Tibial artery (tissue), 4 donors: ENCODE measurements at places on chromosomes 2 and 18.

GRCh38 chr2:216149741-216150140, 40.6 kb downstream of the XRCC5 start:
- DNase-seq, result no peak

- no peak for DNase-seq
These were observed 20.9 kb upstream of the ROCK2 start for GRCh38 chr2:11365096-11365879.

GRCh38 chr2:20917287-20917660, 94.4 kb upstream of the LDAH start:
- no peak for DNase-seq

GRCh38 chr18:13558790-13559189, 167.6 kb downstream of the FAM210A start:
- DNase-seq, result no peak

- no peak for DNase-seq
These were observed 633.2 kb upstream of the PKDCC start for GRCh38 chr2:41414486-41415230.

DNA sequence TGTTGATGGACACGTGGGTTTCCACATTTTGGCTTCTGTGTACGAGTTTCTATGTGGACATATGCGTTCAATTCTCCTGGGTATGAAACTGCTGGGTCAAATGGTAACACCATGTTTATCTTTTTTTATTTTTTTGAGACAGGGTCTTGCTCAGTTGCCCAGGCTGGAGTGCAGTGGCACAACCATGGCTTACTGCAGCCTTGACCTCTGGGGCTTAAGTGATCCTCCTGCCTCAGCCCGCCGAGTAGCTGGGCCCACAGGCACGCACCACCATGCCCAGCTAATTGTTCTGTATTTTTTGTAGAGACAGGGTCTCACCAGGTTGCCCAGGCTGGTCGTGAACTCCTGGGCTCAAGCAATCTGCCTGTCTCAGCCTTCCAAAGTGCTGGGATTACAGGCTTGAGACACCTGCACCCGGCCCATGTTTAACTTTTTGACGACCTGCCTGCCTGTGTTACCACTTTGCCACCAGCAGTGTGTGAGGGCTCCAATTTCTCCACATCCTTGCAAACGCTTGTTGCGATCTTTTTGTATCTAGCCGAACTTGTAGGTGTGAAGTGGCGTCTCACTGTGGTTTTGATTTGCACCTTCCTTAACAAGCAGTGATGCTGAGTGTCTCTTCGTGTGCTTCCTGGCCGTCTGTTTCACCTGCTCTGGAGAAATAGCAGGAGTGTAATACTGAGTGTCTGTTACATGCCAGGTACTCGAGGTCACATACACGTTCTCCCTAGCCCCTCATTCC, 6.9 kb downstream of the HSBP1L1 start:
- peak; percentile 21 for DNase-seq

GRCh38 chr18:58402951-58403702, 225.8 kb downstream of the ALPK2 start:
- DNase-seq, result peak; percentile 42

DNA sequence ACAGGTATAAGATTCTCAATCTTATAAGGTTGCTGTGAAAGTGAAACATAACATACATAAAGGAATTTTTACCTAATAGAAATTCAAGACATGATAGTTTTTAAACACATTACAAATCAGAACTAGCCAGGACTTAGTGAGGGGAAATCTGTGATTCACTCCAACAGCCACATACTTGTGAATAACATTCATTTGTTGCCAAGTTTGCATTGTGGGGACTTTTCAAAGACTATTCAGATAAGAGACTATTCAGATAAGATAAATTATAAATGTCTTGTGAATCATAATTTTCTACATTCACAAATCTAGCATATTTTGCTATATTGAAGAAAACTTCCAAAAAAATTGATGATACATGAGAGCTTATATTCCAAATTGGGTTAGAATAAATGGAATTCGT, 345.3 kb upstream of the CDH20 start:
- no peak for DNase-seq

DNA sequence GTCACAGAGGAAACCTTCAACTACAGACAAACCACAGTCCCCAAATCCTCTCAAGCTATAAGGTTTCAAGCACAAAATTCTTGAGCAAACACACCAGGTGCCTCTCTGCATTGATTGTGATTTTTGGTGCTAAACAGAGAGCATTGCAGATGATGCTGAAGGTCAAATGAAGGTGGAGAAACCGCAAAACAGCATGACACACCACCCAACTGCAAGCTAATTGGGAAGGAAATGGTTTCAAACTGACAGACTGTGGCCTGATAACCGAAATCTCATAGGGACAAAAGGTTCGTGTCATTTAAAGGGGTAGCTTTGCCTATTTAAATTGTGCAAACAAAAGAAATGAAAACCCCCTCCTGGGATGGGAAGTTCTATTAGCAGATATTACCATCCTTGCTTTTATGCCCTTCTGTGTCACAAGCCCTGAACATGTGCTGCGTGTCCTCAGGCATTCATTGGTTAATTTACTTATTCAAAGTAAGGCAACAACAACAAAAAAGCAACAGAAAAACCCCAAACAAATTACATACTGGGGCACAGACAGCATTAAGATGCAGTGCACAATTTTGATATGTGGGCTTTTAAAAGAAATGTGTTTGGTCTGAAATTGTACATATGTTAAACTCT, 154.9 kb downstream of the AQP4 start:
- no peak for DNase-seq

DNA sequence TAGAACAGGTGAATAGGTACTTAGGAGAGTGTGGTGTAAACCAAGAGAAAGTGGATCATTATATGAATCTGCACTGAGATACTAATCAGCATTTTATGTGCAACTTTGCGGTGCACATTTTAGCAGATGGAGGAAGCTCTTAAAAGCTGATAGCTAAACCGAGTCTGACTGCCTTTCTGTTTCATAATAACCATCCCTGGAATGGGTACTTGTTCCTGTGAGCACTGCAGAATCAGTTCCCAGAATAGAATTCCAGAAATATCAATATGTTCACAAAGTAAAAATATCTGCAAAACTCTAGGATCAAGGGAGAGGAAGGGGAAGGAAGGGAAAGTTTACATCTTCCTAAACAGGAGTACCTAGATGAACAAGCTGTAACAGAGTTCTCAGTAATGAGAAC, 432.2 kb upstream of the HNRNPA3 start:
- no peak for DNase-seq

GRCh38 chr18:6561420-6561861, 146.7 kb upstream of the L3MBTL4 start:
- peak; percentile 55 for DNase-seq

DNA sequence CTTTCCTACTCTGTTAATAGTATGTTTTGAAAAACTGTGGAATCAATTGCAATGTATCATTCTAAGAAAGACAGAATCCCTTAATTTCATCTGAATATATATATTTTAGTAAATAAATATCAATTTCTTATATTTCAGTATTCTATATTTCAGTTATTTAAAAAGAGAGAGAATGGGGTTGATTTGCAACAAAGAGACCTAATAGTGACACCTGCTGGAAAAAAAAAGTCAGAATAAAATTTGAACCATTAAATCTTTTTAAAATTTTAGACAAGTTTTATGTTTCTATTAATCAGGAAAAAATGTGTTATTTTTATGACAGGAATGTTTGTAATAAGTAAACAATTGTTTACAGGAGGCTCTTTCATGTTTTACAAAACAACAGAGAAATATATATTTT, 20.7 kb upstream of the CCNT2 start:
- no peak for DNase-seq

- DNase-seq, result no peak
These were observed 348.7 kb upstream of the GALNT5 start for GRCh38 chr2:156908825-156909224.

- no peak for DNase-seq
These were observed 169.0 kb upstream of the PKDCC start for GRCh38 chr2:41878716-41879234.

DNA sequence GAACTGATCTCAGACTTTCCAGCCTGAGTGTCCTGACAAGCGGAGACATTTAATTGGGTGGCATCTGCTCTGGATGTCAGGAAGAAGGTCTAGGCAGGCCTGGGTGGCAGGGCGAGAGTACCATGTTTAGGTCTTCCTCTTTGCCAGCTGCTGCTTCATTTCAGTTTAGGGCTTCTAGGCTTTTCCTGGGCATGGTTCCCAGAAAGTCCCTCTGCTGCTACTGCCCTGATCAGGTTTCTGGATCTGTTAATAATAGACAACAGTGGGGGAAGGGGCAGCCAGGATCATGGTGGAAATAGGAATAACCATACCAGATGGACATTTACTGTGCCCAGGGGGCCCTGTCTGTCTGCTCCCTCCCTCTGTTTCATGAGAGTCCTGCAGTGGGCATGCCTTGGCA, 2.3 kb upstream of the PLCD4 start:
- DNase-seq, result no peak

- DNase-seq, result no peak
These were observed 78.5 kb downstream of the RBM43 start for GRCh38 chr2:151182899-151183809.

GRCh38 chr2:20139407-20140172, 85.3 kb downstream of the SDC1 start:
- DNase-seq, result no peak

GRCh38 chr18:74013955-74014354, 133.7 kb downstream of the FBXO15 start:
- no peak for DNase-seq

DNA sequence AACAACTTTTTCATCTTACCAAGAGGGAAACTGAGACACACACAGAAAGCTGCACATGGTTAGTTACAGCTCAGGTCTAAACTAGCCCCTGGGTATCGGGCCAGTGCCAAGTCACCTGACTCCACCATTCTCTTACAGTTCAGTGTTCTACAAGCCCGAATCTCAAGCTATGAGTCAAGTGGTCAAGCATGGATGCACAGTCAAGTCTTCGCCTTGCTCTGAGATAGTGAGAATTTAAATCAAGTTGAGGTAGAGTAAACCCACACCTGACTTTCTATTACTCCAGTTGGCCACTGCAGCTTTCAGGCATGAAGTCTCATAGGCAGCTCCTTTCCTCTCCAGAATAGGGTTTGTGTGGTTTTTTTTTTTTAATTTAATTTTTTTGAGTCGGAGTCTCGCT, 34.5 kb upstream of the ARL5A start:
- no peak for DNase-seq

GRCh38 chr2:182818925-182819324, 47.5 kb downstream of the FRZB start:
- no peak for DNase-seq

DNA sequence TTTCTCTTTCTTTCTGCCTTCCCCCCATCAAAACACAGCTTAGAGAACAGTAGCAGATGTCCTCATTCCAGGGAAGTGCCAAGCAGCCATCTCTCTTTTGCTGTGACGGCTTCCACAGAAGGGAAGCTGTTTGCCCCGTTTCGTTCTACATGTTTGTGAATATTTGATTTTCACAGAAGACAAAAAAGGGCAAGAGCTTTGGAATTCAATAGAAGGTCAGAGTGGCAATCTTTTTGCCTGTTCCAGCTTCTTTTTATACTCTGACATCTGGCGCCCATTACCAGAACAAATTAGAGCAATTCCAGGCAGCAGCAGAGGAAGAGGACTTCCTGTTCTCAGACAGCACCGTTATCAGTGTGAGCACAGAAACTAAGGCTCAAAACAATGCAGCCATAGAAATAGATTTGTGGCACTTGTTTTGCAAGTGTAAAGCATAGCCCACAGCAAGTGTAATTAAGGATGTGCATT, 79.0 kb upstream of the CDH19 start:
- DNase-seq, result no peak

GRCh38 chr18:68962623-68963022, 164.7 kb downstream of the CCDC102B start:
- no peak for DNase-seq

GRCh38 chr2:239673641-239674040, 272.8 kb upstream of the HDAC4 start:
- DNase-seq, result no peak

- no peak for DNase-seq
These were observed 209.0 kb upstream of the COPS8 start for GRCh38 chr2:236876642-236877041.

DNA sequence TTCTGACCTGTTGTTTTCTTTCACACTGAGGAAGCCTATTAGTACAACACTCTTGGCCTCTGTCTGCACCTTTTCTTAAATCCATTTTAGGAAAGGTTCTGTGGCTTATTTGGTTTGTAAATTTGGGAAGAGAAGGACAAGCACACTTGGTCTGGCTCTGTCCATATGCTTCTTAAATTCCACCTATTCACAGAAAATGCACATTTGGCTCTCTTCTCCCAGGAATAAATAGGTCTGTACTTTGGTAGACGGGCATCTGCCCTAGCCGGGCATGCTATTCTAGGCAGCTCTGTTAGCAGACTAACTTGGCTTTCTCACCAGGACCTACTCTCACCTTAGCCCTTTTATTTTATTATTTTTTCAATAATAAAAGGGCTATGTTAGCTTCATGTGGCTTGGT, 1211.8 kb upstream of the SLC39A10 start:
- no peak for DNase-seq

- DNase-seq, result no peak
These were observed 32.9 kb upstream of the LYPD6B start for GRCh38 chr2:149005471-149006077.

- DNase-seq, result no peak
These were observed 137.4 kb downstream of the INSIG2 start for GRCh38 chr2:118225666-118226065.

GRCh38 chr2:77479395-77479794, 42.8 kb downstream of the LRRTM4 start:
- no peak for DNase-seq

DNA sequence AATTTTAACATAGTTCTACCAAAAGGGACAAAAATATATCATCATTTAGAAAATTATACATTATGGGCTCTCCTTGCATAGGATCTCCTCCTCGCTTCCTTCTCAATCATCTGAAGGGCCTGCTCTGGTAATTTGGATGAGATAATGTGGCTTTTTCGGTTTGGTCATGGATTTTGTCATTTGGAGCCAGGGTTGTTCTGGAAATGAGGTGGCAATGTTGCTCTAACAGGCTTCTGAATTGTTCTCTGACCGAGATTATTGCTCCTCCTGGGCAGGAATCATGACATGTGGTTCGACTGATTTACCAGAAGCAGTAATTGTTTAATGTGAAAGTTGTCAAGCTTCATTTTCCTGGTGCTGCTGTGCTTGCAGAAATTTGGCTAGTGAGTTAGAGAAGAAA, 194.7 kb upstream of the ERBB4 start:
- no peak for DNase-seq

DNA sequence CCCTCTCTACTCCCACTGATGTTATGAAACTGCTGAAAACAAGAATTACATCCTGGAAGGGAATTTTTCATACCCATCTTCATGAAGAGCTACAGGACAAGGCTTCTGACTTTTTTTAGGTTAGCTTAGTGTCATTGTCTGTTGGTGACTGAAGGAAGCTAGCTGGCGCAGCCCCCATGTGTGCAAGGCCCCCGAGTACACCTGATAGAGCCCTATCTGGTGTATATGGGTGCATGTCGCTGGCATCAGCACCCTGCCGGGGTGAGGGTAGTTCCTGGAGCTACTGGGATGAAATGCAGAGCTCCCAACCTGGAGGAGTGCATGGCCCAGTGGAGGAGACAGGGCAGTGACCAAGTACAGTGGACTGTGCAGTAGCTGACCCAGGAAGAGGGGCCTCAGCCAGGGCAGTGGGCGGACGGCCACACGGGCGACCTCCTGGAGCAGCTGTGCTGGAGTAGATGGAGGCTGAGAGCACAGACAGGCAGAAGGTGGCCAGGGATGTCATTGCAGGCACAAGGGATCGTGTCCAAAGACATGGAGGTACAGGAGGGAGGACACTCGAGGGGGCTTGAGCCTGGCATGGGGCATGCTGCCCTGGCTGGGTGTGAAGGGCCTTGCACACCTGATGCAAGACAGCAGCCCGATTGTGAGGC, 12.1 kb downstream of the IMPA2 start:
- no peak for DNase-seq

- DNase-seq, result no peak
These were observed 17.5 kb downstream of the MYO5B start for GRCh38 chr18:50177294-50177992.
